Left renal pelvis (tissue), 4 donors: ENCODE measurements at places on chromosomes 2 and 18.

DNA sequence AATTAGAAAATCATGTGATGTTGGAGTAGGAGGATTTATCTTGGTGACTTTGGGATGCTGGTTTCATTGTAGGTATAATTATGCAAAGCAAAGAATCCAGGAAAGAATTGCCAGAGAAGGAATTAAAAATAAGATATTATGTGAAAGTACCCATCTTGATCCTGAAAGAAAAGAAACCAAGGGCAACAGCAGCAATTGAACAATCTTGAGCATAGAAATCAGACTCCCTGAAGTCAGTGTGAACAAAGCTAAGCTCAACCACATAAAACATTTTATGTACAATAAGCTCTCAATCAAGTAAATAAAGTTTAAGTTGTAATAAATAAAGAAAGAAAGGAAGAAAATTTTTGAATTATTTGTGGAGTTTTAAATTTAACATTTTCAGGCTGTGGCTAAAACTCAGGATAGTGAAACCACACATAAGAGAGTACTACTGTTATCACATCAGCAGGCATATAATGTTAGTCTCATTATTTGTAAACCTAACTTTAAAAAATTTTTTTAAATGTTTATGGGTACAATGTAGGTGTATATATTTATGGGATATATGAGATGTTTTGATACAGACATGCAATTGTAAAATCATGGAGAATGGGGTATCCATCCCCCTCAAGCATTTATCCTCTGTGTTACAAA is 32.8 kb upstream of the GPR55 start:
- no peak for DNase-seq

- DNase-seq, result no peak
Measured at GRCh38 chr18:11106894-11107293, 42.5 kb downstream of the PIEZO2 start.

- no peak for DNase-seq
Measured at GRCh38 chr2:86031151-86031550, 74.5 kb downstream of the POLR1A start.

DNA sequence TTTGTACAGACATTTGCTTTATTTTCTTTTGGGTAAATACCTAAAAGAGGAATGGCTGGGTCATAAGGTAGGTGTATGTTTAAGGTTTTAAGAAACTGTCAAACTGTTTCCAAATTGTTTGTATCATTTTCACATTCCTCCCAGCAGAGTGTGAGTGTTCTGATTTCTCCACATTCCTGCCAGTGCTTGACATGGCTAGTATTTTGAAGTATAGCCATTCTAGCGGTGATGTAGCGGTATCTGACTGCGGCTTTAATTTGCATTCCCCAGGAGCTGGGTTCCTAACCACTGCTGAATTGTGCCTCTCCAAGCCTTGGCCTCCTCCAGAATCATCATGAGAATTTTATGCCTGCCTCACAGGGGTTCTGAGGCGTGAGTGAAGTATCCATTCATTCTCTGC is 61.8 kb upstream of the ARL4C start:
- no peak for DNase-seq

DNA sequence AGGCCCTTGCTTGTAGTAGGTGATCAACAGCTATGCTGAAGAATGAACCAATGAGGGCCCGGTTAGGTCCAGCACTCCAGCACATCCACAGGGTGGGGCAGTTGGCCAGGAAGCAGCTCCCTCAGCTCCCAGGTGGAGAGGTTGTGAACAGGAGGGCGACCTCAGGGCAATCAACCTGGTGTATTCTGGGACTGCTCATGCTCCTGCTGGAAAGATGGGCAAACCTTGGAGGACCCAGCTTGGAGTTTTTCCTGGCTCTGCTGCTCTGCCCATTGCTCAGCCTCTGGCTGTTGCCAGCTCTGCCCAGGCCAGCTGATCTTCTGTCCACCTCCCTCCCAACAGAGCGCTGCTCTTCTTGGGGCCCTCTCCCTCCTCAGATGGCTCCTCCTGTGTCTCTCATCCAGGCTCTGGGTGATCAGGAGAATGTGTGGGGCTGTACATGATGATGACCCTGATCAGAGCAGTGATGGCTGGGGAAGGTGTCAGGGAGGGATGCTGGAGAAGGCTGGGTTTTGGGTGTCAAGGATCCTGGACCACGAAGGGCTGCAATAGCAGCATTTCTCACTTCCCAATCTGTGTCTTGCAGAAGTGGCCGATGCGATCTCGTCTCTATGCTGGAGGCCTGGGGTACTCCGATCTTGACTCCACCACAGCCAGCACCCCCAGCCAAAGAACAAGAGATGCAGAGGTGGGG is 3.4 kb downstream of the TCF23 start:
- no peak for DNase-seq

- DNase-seq, result no peak
Measured at GRCh38 chr18:11956371-11957308, 24.7 kb upstream of the IMPA2 start.

DNA sequence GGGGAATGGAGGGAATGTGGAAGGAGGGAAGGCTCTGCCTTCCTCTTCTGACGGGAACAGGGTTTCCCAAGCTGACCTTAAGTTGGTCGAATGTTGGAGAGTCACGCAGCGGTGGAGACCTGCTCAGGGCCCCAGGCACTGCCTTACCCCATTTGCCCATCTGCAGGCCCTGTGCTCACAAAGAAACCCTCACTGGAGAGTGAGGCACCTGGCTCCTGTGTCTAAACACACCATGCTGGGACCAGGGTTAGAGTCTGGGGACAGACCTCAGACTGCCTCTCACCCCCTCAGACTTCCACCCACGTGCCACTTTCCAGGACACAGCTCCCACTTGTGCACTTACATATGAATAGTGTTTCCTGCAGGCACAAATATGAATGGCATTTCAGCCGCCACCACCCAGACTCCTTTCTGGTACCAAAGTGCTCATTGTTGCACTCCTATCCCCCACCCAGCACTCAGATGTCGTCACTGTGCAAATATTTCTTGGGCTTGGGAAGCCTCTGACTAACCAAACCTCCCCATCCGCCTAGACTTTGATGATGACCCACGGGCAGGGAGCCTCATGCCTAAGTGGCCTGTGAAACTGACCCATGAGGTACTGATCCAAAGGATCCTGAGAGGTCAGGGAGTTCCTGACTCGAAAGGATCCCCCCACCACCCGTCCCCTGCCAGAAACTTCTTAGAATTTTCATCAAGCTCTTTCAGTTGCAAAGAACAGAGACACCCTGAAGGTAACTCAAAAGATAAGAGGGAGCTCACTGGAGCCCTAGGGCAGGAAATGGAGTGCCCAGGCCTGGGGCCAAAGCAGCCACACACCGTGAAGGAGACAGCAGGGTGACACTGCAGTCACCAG is 78.3 kb downstream of the STPG4 start:
- no peak for DNase-seq

DNA sequence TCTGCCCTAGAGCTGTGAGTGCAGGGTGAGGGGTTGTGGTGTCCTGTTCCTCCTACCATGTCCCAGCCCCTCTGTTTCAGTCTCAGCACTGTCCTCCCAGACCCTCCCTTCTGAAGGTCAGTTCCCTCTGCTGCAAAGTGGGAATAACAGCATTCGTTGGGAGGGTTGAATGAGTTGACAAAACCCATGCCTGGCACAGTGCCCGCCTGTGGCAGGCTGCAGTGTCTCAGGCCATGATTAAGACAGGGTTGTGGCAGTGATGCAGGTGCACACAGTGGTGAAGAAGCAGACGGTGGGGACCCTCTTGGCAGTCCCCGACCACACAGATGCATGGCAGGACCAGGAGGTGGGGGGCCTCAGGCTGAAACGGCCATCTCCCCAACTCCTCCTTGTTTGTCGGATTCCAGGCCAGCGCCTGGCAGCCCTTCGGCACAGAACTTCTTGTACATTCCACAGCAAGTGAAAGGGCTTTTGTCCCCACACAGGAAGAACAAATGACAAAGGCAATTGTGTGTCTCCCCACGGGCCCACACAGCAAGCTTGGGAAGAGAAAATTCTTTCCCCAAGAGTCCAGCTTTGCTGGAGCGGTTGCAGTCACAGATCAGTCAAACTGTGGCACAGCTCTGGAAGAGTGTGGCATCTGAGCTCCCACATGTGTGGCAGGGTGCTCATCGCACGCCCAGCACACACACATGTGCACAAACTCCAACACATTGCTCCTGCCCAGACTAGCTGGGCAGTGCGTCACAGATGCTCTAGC is 92.0 kb upstream of the MSH2 start:
- no peak for DNase-seq

- DNase-seq, result no peak
Measured at GRCh38 chr2:15763106-15763821, 171.6 kb downstream of the DDX1 start.
